ENCODE measurements at places on chromosomes 11 and 22. TPM values are rescaled to one million over a fixed set of nuclear protein-coding genes. Genes with fewer than 3 reads are reported as not detected.

The MYRF gene
- 20.1 TPM for total RNA-seq

The MS4A12 gene
- total RNA-seq: not detected

The APOA1 gene
- 0.60 TPM for total RNA-seq

The ZNF70 gene
- 11.4 TPM for total RNA-seq

The DDTL gene
- not detected for total RNA-seq

The SLC25A18 gene
- 0.71 TPM for total RNA-seq

The DEUP1 gene
- 1.3 TPM for total RNA-seq

Measured in camera-type eye (tissue), 1 donor.